ENCODE measurements at places on chromosomes 4 and X.

DNA sequence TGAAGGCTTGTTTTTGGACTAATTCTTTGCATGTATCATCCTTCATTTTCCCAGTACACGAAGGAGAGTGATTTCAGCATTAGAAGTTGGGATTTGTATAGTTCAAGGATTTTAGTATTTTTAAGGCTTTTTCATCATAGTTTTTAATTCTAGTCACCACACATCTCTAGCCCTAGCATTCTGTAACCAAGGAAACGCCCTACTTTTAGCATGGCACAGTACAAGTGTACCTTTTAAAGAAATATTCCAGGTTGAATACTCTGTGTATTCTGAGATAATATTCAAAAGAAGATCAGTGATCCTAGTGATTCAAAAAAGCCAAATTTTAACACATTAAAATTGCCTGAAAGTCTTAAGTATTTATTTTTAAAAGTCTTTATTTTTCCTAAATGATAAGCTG lies 150.5 kb downstream of the RAP1GDS1 start:
- DNase-seq: no peak

DNA sequence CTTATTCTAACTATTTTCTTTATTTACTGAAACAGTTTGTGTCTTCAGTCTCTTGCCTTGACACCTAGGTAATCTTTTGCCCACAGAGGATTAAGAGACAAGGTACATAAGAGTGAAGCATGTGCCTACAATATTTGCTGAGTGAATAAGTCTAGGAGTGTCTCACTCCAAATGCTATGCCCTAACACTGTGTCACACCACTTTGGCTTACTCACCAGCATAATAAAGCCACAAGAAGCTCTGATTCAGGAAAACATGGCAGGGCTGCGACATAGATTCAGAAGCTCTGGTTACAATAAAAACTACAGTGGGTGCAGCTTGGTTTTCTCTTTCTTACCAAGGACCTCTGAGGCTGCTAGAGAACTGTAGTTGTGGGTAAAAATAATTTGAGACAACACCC lies 127.1 kb downstream of the RBM46 start:
- DNase-seq: no peak

GRCh38 chr4:159308566-159309340 lies 205.9 kb downstream of the RAPGEF2 start:
- no peak for DNase-seq

DNA sequence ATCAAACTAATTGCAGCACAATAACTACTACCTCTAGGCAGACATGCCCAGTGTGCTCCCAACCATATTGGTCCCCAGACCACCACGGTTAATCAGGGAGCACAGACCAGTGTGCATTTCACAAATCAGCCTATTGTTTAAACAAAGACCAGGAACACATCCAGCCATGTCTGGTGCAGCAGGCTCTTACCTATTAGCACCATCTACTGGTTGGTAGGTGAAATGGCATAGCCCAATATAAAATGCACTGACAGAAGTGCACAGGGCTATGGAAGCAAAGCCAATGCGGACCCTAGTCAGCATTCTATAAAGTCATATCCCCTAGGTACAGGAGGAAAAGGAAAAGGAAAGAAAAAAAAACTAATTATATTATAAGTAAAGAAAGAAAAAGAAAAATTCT lies 15.5 kb upstream of the CYLC1 start:
- peak; percentile 0 for DNase-seq

DNA sequence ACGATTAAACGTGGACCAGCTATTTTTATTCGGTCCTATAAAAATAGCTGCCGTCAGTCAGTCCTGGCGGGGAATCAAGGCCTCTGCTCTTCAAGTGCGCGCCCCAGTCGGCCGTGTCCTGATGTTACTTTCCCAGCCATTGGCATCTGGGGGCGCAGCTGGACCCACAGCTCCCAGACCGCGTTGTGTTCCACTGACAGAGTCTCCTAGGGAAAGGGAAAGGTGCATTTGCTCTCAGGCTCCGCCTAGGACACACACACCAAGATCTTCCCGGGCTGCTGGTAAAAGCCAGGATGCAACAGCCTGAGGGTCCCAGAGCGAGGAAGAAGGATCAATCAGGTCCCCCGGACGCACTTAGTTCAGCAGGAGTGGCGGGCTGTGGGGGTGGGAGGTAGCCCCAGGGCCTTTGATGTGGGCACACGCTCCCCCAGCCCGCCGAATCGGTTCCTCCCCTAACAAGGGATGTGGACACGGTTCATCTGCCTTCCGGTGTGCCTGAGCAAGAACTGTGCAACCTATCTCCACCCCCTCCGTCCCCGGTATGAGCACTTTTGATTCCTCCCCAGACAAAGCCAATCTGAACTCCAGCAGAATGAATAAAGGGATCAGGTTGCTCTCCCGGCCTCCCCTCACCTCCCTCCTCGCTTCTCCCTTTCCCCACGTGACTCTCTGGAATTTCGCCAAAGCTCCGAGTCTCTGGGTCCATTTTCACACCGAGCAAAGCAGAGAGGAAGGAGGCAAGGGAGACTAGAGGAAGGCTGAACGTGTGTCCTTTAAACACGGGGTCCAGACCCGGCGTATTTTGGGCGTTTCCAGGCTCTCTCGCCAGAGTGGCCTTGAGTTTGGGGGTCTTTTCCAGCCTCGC lies 626 bp upstream of the FRAS1 start:
- peak; percentile 59 for DNase-seq

- DNase-seq: no peak
Observed at GRCh38 chr4:149164282-149164681, 651.4 kb downstream of the IQCM start.

- no peak for DNase-seq
Observed at GRCh38 chr4:94516999-94517398, 65.3 kb downstream of the PDLIM5 start.

DNA sequence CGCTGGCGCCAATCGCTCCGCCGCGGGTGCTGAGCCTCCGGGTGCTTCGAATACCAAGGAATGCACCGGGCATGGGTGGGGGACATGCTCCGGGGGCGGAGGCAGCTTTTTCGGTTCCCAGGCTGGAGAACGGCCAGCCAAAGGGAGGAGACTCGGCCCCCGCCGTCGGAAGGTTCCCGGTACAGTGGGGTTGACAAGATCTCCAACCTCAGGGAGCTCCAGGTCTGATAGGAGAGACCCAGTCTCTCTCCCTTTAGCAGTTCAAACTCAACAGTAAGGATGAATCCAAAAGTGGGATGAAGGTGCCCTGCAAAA lies 29.1 kb upstream of the BCORL1 start:
- no peak for DNase-seq

GRCh38 chr4:84683064-84683850 lies 100.3 kb downstream of the CDS1 start:
- DNase-seq: no peak

- no peak for DNase-seq
Observed at GRCh38 chr4:147361726-147362125, 119.2 kb upstream of the EDNRA start.

- DNase-seq: no peak
Observed at GRCh38 chrX:67558267-67558666, 14.4 kb downstream of the AR start.

GRCh38 chr4:123398853-123399626 lies 2.4 kb downstream of the SPRY1 start:
- peak; percentile 86 for DNase-seq

- DNase-seq: no peak
Observed at GRCh38 chr4:85244638-85245037, 230.3 kb upstream of the ARHGAP24 start.

GRCh38 chrX:38970845-38971244 lies 169.6 kb downstream of the MID1IP1 start:
- DNase-seq: peak; percentile 25

- DNase-seq: no peak
Observed at GRCh38 chr4:179595671-179596410, 2153.6 kb upstream of the AGA start.

DNA sequence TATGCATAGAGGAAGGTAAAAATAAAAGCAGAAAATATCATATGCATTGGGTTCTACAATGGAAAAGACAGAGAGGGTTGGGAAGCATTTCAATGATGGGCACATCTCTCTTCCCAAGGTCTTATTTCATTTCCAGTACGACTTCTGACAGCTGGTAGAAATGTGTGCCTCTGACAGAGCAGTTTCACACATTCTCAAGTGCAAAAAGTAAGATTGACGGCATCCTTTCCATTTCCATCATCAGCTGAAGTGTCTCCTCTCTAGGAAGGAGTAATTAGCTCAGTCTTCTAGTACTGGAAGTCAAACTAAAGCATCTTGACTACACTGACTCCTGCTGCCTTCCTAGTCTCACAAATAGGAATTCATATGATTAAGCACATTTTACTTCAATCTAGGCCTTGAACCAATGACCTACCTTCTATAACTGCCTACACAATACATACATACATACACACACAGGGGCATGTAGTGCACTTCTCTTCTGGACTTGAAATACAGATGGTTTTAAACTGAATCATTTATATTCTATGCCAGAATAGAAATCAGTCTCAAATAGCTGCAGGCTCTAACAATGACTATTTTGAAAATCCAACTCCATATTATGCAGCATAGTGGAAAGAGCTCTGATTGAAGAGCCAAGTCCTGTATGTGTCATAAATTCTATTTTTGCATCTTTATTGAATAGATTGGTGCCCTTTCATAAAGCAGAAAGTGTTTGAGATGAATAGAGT lies 473.4 kb downstream of the INPP4B start:
- no peak for DNase-seq

- DNase-seq: no peak
Observed at GRCh38 chrX:66675541-66675940, 36.7 kb upstream of the EDA2R start.

GRCh38 chr4:17476853-17477252 lies 35.0 kb downstream of the QDPR start:
- DNase-seq: no peak

DNA sequence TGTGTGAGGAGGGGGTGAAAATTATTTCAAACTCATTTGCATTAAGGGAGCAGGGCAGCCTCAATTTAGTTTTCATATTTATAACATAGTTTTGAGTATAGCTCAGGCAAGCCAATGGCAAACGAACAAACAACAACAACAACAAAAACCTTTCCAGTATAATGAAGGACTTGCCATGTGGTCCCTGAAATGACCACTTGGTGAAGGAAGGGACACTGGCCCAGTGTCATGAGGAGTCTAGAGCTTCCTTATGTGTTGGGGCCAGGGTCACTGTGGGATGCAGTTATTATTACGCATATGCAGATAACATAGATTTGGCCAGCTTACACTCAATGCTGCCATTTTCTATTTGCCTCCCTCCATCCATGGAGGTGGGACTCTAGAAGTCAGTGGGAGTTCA lies 23.3 kb downstream of the NKX3-2 start:
- no peak for DNase-seq

DNA sequence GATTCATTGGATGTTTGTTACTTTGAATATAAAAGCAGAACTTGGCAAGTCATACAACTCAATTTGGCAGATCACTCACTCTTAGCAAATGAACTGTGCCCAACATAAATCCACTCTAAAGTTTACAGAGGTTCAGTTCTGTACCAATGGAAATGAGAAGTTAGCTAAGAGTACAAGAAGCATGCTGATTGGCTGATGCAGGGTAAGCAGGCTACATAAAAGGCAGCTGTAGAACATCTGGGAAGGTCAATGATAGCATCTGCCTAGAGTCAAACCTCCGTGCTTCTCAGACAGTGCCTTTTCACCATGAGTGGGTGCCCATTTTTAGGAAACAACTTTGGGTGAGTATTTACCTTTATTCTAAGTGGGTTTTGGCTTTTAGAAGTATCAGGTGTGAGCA lies at the start of gene TDO2:
TDO2 (plus strand) TSS at position 244 of the 400 bp plus-strand sequence; CDS start at position 307, 63 bp downstream.
- no peak for DNase-seq

DNA sequence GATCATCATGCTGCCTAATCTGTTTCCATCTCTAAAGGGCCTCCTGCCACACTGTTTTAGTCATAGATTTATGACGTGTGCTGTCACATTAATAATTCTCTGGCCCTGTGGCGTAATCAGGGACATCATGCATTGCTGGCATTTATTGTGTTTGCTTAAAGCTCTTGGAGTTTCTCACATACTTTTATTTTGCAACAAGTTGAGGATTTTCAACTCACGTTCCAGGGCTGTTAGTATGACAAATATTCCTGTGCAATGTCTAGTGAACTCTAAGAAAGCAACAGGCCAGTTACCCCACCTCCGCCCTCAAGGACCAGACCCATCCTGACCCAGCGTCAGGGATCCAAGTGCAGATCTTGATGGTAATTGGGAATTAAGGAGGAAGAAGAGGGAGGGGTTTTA lies 7.8 kb upstream of the PIGA start:
- no peak for DNase-seq

DNA sequence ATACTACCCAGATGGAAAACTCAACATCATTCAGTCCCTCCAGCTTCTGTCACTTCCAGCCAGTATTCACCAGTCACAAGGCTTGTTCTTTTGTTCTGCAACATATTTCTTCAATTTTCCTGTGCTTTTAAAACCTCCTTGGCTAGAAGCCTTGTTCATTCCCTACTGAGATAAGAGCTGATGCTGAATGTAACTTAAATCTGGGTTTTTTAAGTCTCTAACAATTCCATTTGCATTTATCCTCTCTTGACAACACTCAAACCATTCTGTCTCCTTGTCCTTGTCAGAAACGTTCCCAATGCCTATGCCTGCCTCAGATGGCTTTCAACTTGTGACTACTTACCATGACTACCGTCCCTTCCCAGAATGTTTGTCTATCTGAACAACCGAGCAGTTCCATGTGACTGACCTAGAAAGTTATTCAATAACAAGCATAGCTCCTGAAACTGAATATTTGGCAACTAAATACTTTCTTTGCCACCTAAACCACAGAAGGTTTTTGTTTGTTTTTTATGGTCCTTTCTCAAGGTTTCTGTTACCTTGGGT lies 682.9 kb upstream of the GALNTL6 start:
- no peak for DNase-seq

Measured in stimulated activated naive CD8-positive, alpha-beta T cell treated with anti-CD3 and anti-CD28 coated beads, Interleukin-15, amount 100 ng/mL, for 72 hours (primary cell).